Stimulated activated CD4-positive, alpha-beta T cell treated with anti-CD3 and anti-CD28 coated beads, TNF-alpha, amount 100 ng/mL, for 4 hours (primary cell): ENCODE measurements at places on chromosomes 12 and 14.

GRCh38 chr12:24379861-24380521, 430.5 kb upstream of the SOX5 start:
- no peak for DNase-seq

GRCh38 chr14:46368275-46368674, 283.3 kb downstream of the RPL10L start:
- no peak for DNase-seq

DNA sequence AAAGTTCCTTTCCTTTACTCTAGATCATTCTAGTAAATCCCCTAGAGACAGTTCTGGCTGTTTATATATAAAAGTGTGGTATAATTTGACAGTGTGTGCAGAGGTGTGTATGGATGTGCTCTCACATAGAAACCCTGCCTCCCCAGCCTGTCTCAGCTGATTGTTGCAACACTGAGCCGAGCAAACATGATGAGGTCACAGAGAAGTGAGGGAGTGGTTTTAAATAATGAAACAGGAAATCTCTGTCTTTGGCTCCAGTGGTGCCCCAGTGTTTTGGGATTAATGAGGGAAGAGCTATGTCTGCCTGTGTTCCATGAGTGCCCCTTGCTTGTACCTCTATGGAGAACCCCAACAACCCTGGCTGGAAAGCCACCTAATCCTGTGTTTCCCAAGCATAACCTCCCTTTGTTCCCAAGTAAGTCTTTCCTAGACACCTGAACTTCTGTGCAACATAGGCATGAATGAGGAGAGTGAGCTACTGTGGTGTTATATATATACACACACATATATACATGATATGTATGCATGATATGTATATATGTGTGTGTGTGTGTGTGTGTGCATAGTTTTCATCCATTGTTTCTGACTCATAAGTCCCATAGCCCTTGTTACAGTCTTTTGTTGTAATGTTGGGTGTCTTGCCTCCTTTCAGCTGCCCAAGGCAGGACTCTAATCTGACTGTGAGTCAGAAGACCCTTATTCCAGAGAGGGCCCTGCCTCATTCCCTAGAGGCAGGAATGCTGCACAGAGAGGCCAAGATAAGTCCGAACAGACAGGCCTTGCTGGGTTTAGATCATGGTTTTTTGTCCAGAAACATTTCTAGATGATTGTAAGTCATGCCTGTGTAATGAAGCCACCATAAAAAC, 18.0 kb downstream of the TRAF3 start:
- no peak for DNase-seq

- no peak for DNase-seq
Measured at GRCh38 chr14:25049568-25050268, at the start of gene STXBP6. STXBP6 (minus strand) TSS chr14:25050147; CDS start chr14:24974818, 75,329 bp downstream.

- DNase-seq = no peak
Measured at GRCh38 chr14:89504602-89505313, 87.7 kb upstream of the FOXN3 start.

DNA sequence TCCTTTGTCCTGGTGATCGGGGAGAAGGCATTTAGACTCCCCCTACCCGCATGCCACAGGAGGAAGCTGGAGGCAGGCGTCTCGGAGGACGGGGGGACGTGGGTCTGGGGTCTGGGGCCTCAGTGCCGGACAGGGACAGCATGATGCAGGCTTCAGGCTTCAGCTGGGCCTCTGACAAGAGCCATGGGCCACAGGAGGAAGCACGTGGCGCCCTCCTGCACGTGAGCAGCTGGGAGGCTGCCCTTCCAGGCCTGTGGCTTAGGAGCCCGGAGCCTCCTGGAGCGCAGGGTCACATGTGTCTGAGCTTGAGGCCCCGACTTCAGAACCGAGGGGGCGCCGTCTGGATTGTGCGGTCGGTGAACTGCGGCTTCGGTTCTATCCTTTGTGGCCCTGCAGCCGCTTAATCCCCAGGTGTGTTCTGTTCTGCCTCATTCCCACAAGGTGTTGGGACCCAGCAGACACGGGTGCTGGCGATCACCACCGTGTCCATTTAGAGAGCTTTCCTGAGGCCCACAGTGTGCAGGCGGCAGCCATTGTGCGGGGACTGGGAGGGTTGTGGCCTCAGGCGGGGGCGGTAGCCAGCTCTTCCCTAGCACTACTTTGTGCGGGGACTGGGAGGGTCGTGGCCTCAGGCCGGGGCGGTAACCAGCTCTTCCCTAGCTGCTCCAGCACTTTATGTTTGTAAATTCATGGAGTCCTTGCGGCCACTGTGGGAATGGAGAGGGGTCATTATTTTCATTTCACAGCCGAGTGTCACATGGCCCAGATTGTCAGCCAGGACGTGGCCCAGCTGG, 150.2 kb downstream of the ADGRD1 start:
- no peak for DNase-seq

GRCh38 chr12:132106921-132107320, 37.2 kb downstream of the DDX51 start:
- no peak for DNase-seq

DNA sequence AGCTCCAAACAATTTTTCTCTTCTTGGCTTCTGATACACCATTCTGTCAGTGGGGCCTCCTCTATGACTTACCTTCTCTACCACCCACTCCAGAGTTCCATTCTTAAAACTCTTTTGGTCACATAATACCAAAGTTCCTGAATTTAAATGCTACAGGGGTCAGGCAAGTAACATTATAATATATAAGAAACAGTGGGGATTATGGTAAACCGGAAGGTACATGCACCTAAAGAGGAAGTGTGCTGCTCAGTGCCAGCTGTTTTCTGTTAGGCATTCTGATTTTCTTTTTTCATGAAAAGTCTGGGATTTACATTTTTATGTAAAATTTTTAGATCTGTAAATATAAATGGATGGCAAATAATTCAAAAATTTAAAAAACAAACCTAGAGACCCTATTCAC, 39.9 kb downstream of the SOS2 start:
- DNase-seq = no peak

- no peak for DNase-seq
Measured at GRCh38 chr12:49442915-49443314, 75.7 kb downstream of the SPATS2 start.
